ENCODE measurements at places on chromosomes 2 and 18.

DNA sequence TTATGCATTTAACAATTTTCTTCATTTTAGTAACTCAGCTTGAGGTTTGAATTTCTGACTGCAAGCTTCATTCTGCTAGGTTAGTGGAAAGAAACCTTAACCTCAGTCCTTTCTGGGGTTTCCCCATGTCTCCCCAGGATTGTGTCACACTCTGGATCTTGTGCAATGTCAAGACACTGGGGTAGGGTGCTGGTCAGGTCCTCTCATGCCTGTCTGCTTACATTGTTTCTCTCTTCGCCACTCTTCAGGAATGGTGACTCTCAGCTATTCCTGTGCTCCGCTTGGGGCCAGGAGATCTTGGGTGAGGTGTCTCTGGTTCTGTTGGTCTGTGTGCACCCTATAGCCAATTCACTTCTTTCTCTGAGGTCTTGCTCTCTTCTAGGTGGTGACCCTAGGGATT, 23.9 kb downstream of the CTLA4 start:
- DNase-seq: no peak

DNA sequence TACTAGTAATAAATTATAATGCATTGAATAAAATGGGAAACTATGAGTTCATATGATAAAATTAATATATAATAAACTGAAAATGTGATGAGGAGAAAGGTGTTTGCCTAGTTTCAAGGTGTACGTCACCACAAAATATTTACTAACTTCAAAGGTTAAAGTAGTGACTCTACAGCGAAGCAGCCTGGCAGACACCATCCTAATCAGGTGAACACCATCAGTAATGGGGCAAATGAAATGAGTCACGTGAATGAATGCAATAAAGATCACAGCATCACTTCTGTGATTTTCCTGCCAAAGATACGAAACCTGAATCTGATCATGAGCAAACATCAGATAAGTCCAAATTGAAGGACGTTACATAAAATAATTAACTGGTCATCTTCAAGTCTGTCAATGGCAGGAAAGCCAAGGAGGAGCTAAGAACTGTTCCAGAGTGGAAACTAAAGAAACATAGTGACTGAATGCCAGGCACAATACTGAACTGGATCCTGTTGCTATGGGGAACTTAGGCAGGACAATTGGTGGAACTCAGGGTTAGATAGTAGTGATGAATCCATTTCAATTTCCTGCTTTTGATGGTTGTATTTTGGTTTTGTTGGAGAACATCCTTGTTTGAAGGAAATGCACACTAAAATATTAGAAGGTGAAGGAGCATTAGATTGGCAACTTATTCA, 12.1 kb upstream of the NOSTRIN start:
- no peak for DNase-seq

- peak; percentile 37 for DNase-seq
These were observed 25.7 kb upstream of the FAM178B start for GRCh38 chr2:97011977-97012569.

DNA sequence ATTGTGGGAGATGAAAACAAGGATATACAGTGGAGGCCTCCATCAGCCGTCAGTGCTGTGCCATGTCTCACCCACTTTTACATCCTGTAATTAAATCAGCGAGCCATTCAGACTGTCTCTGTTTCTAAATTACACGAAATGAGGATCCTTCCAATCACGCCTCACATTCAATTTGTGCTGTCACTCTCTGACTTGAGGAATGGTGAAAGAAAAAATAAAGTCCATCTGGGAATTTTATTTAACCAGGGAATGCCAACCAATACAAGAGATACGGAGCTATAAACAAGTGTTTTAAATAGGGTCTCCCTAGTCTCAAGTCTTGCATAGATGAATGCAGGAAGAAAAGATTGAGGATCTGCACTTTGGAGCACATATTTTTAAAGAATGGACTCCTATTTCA, 72.8 kb downstream of the CMPK2 start:
- no peak for DNase-seq

- no peak for DNase-seq
These were observed 165.4 kb downstream of the FIGN start for GRCh38 chr2:163570391-163570790.

GRCh38 chr18:74074668-74075564, 72.7 kb downstream of the FBXO15 start:
- no peak for DNase-seq

DNA sequence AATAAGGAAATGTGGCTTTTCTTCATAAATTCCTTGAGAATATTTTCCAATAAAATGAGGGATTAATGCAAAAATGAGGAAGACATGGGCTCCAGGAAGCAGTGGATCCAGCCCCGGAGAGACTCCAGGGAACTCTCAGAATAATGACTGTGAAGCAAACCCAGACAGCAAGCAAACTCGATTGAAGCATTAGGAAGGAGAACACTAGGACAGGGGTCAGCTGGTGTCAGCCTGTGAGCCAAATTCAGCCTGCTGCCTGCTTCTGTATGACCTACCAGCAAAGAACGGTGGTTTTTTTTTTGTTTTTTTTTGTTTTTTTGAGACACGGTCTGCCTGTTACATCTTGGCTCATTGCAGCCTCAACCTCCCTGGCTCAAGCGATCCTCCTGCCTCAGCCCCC, 274.3 kb upstream of the FBXO11 start:
- no peak for DNase-seq

GRCh38 chr18:42623935-42624334, 491.6 kb downstream of the RIT2 start:
- no peak for DNase-seq

DNA sequence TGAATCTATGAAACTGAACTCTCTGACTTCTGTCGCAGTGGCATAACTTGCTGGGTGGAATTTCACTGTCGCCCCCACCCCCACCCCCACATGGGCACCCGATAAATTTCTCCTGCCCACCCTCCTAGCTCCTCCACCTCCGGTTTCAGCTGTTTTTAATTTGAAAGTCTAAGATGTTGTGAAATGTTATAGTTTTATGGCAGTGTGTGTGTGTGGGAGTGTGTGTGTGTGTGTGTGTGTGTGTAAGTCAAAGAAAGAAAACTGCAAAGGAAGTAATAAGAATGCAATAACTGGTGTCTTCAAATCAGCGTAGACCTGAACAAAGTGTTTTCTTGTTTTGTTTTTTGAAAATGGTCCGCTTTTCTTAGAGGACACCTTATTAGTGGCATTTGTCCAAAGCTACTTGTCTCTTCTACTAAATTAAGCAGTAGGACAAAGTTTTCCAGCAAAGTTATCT, 388 bp downstream of the DTNA start:
- peak; percentile 49 for DNase-seq

- DNase-seq: no peak
These were observed 456.6 kb upstream of the UBE2E3 start for GRCh38 chr2:180523621-180524340.

- peak; percentile 47 for DNase-seq
These were observed 85.6 kb downstream of the DDX1 start for GRCh38 chr2:15677141-15677843.

- DNase-seq: no peak
These were observed 87.7 kb upstream of the LYPD1 start for GRCh38 chr2:132757676-132758075.

- no peak for DNase-seq
These were observed 105.6 kb upstream of the ZNF521 start for GRCh38 chr18:25457601-25458000.

DNA sequence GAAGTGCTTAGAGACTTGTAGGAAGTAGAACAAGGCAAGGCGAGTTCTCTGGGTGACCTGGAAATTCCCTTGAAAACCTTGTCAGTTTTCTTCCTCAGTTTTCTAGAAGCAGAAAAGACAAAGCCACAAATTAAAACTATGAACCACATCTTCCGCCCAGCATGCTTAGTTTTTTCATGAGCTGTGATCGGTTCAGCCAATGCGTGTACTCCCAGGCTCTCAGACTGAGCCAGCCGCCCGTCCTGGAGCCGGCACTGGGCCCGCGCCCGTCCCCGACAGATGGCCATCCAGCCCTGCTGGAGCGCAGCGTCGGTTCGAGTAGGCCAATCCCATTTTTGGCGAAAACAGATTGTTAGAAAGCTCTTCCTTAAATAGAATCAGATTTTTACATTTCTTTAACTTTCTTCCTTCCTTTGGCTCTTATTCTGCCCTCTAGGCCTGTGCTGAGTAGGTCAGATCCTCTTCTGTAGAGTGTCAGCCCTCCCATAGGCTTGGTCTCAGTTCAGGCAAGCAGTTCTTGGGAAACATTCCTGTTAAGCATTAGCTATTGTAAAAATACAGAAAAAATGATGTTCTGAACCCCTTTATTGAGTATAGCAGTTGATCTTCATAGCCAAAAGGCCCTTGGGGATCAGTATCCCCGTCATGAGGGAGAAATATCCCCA, 112.5 kb downstream of the NCK2 start:
- DNase-seq: no peak

DNA sequence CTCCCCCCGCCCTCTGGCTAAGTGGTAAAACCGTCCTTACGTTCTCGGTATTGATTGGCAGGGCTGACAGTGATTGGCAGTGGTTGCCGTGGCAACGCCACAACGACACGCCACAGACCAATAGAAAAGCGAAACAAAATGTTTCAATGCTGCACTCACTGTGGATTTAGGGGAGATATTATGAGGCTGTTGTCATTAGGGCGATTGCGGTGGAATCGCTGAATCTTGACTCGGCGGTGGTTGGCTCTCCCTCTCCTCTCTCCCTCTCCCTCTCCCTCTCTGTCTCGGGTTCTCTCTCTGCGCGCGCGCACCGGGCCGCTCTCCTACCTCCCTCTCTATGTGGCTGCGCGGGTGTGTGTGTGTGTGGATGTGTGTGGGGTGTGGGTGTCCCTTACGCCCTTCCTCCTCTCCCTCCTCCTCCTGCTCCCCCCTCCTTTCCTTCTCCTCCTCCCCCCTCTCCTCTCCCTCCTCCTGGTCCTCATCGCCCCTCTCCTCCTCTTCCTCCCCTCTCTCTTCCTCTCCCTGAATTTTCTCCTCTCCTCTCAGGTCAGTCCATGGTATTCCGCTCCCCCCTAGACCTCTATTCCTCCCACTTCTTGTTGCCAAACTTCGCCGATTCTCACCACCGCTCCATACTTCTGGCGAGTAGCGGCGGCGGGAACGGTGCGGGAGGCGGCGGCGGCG, at the start of gene SIX3:
Gene SIX3 (plus strand): TSS at position 152 of the 684 bp plus-strand sequence. CDS start 403 bp downstream, at position 555.
- peak; percentile 18 for DNase-seq

DNA sequence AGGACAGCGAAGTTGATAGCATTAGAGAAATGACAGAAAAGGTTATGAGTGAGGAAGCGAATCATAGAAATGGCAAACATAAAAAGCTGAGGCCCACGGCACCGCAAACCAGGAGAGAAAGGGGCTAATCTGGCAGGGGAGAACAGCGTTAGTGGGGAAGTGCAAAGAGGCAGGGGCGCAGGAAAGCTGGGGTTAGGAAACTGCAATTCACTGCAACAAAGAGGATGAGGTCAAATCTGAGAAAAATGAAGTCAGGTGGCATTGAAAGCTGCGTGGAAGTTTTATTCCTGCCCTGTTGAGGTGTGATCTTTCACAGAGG, 653 bp upstream of the ABI2 start:
- no peak for DNase-seq

- DNase-seq: no peak
These were observed 1228.9 kb downstream of the CNTNAP5 start for GRCh38 chr2:125254010-125254409.

DNA sequence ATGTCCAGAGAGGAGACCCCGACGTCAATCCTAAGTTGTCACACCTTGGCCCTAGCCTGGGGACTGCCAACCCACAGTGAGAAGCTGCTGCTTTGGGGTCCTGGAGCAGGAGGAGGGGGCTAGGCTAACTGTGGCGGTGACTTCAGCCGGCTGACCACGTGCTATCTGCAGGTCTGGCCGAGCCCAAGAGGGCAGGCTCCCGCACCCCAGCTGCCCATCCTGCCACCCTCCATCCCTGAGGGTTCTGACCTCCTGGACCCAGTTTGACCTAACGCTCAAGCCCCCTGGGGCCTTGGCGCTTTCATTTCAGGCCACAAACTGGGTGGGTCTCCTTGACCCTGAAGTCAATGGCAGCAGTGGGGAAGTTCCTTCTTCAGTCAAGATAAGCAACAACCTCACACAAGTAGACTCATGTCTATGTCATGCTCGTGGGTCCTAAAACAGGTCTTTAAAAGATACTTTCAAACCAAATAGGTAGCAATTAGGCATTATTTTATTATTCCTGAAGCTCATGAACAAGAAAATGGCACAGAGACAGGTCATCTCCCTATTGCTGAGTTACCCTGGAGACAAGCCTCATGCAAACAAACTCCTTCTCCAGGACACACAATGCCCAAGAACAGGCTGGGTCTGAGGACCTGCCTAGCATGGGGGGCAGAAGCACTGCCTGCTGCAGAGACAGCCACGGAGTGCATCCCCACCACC, 2.3 kb downstream of the HES6 start:
- no peak for DNase-seq

GRCh38 chr2:24908461-24908901, 11.6 kb downstream of the ADCY3 start:
- peak; percentile 35 for DNase-seq

Measured in small intestine (tissue), 16 donors.